GM13977 (cell line): ENCODE measurements at places on chromosomes 5 and 9.

GRCh38 chr5:55568654-55569512 is 34.1 kb upstream of the PLPP1 start:
- no peak for DNase-seq

DNA sequence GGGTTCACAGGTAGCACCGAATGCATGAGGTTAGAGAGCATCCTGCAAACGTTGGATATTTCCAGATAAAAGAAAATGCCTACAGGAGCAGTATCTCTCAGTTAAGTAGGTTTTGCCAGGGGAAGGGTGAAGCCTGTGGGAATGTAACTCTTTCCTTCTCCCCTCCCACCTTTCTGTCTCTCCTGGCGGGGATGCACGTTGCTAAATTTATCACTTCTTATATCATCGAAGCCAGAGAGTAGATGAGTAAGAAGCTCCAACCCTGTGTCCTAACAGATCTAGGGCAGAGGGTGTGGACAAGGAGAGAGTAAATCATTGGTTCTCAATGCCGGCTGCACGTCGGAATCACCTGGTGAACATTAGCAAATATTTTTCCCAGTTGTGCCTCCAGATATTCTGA is 457.5 kb downstream of the ENC1 start:
- DNase-seq = no peak

DNA sequence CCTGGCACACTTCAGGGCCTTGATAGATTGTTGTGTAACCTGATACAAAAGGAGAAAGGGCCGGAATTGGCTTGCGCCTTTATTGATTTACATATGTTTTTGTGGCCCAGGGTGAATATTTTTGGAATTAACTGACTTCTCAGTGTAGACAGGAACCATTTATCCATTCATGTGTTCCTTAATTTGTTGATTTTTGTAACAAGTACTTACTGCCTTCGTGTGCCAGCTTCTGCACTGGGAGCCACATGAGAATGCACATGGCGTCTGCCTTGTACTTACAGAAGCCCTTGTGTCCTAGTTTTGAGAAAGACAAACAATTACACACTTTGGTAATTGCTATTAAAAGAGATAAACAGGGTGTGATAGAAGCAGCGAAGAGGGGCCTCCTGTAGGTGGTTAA is 26.4 kb downstream of the EHMT1 start:
- no peak for DNase-seq

DNA sequence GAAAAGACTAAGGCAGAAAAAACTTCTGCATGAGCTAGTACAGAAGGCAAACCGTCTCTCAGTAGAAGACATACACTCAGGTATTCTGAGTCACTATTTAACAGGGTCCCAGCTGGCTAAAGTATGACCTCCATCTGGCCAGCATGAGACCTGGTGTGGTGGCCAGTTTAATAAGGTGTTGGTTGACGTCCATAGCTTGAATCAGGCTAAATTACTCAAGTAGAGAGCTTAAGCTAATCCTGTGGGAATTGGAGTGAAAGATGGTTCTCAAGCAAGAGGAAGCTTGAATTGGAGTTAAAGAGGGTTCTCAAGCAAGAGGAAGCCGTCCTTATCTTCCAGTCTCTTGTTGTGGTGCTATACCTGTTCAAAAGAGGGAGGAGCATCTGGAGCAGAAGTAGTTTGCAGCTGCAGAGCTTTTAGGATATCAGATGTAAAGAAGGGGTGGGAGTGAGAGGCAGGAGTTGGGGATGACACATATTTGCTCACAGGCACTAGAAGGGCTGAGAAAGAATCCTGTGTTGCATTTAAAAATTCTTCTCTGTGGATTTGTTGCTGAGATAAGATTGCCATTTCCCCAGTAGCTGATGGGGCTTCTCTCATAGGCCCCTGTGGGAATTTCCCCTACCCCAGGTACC is 136.1 kb upstream of the RUSC2 start:
- no peak for DNase-seq
